ENCODE measurements at places on chromosomes 11 and 22.

GRCh38 chr11:72626414-72626936 is 47.7 kb downstream of the PDE2A start:
- no peak for DNase-seq

- no peak for DNase-seq
Observed at GRCh38 chr22:19741053-19741452, 17.7 kb downstream of the GP1BB start.

DNA sequence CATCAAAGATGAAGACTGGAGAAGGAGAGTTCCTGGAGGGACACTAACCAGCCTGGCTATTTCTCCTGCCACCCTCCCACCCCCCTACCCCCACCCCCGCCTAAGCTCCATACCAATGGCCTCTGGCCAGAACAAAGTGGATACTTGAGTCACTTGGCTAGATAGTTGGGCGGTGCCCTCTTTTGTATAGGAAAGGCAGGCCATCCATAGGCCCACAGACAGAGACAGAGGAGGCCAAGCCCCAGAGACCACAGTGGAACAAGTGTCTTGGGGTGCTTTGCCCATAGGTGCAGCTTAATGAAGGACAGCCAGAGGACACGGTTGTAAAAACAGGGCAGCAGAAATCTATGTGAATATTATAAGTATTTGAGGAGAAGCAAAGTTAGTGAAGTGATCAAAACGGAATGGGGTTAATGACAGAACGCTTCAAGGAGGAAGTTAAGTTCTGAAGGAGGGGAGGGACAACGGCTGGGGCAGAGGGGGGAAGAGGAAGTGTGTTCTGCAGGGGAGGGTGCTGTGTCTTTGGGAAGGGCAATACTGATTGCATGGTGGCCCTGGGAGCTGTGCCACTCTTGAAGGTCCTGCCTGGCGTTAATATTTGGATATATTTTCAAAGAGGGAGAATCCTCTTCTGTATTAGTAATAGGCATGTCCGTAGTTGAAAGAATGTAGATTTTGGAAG is 32.7 kb downstream of the FLI1 start:
- DNase-seq: no peak

GRCh38 chr22:27966168-27967064 is 47.4 kb upstream of the PITPNB start:
- DNase-seq: no peak

- DNase-seq: no peak
Observed at GRCh38 chr11:44848203-44848962, 102.3 kb downstream of the TP53I11 start.

DNA sequence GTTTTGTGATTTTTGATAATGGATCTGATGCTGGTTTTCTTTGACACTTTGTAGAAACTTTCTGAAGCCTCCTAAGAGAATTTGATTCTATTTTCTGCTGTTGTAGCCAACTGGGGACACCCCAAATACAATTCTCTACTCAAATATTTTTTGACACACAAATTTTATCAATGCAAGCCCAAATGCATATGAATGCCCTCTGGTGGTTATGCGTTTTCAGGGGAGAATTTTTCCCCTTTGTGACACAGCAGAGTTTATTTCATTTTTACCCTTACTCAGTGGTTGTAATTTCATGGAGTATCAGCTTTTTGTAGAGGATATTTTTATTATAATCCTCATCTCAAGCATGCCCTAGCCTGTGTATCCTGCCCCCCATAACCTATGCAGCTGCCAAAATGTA is 44.7 kb upstream of the MTMR2 start:
- no peak for DNase-seq

DNA sequence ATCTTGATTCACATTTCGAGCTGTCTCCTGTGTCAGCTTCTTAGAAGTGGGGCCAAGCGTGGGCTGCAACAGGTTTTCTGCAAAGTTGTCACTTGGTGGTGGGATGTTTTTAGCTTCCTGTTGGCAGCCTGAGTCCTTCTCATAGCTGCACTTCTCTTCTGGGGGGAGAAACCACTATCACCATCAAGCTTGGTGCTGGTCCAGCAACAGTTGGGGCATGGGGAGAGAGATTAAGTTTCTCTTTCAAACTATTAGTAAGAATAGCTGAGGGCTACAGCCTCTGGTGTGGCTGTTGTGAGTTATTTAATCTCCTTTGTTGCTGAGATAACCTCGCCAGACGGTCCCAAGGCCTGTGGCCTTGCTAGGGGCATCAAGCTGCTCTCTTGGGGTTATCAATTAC is 123.3 kb upstream of the CRYBB3 start:
- no peak for DNase-seq

GRCh38 chr22:32079130-32080089 is 36.3 kb downstream of the SLC5A1 start:
- peak; percentile 26 for DNase-seq

DNA sequence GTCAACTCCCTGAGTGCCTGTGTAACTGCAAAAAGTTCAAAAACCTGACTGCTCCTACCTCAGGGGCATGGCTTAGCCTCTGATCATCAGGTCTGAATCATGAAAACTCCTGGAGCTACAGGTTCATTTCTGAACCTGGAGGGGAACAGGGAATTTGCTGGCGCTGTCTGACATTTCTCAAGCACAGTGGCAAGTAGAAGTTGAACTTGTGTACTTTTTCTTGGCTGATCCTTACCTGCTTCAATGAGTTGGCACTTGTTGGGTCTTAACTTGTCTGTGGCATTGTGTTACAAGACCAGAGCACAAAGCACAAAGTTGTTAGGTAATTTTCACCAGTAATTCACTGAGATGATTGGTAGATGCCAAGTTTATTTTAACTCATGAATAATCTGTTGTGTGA is 3.3 kb downstream of the TMEM109 start:
- DNase-seq: no peak

- DNase-seq: peak; percentile 36
Observed at GRCh38 chr11:57214494-57214893, 22.6 kb downstream of the APLNR start.

DNA sequence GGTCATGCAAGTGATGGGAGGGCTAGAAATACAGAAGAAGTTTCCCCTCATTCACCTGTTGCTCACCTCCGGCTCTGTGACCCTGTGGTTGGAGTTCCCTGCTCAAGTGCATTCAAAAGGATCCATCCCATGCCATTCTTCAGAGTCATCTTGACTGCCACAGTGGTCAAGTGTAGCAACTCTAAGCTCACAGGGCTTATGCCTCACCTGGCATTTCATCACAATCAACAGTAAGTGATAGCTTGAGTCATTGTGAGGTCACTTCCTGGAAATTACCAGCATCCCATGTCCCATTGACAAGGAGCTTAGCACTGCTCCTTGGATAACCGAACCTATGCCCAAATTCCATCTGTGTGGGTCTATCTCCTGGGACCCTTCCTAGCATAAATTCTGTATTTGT is 55.6 kb downstream of the OR4C45 start:
- no peak for DNase-seq

GRCh38 chr11:79439410-79439885 is 1.4 kb downstream of the TENM4 start:
- no peak for DNase-seq

Data from fibroblast of gingiva (primary cell).